ENCODE measurements at places on chromosomes 5 and 9. TPM values are rescaled to one million over a fixed set of nuclear protein-coding genes. Genes with fewer than 3 reads are reported as not detected.

Gene DAB2
- 12.0 TPM for total RNA-seq

Gene ABLIM3
- 19.4 TPM for total RNA-seq

Gene FAM221B
- not detected for total RNA-seq

Gene SLC30A5
- 38.5 TPM for total RNA-seq

Gene CYSRT1
- 4.1 TPM for total RNA-seq

Gene SPATA31A3
- not detected for total RNA-seq

Gene FOXD4L6
- not detected for total RNA-seq

Gene WDR38
- total RNA-seq, result not detected

Gene C9orf153
- total RNA-seq, result 0.14 TPM

Gene CATSPER3
- 0.40 TPM for total RNA-seq

Gene C9orf50
- total RNA-seq, result not detected

Gene FOXI1
- total RNA-seq, result not detected

Gene EIF4E1B
- total RNA-seq, result not detected

Gene EQTN
- total RNA-seq, result not detected

Gene TAF1L
- not detected for total RNA-seq

Gene TMEFF1
- total RNA-seq, result 1.2 TPM

Gene C5
- 15.8 TPM for total RNA-seq

Gene ANKRD34B
- 0.25 TPM for total RNA-seq

Gene TEX48
- total RNA-seq, result not detected

Gene RANBP6
- total RNA-seq, result 16.0 TPM

Gene ALDH1A1
- 5,109 TPM for total RNA-seq

Gene GABRA6
- not detected for total RNA-seq

Gene COL27A1
- 7.0 TPM for total RNA-seq

Measured in A549 treated with ZK216348 at 1 μM for 4 hours (cell line).